Activated CD8-positive, alpha-beta memory T cell treated with anti-CD3 and anti-CD28 coated beads for 1 hour (primary cell): ENCODE measurements at places on chromosomes 1 and 21.

- no peak for DNase-seq
Measured at GRCh38 chr1:116453481-116453880, 80.4 kb downstream of the ATP1A1 start.

DNA sequence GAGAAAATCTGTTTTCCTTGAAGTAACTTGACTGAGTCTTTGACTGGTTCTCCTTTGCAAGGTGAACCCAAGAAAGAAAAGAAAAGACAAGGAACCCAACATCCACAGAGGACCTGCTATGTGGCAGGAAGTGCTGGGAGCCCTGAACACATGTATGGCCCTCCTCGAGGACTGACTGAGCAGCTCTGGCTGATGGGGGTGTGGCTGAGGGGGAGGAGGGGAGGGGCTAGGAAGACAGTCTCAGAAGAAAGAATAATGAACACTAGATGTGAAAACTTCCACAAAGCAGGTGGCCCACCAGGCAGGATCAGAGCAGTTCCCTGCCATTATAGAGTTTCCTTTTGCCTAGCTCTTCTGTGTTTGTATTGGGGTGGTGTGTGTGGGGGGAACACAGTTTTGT, 26.1 kb downstream of the NENF start:
- no peak for DNase-seq

- DNase-seq, result no peak
Measured at GRCh38 chr1:6258675-6259074, 2.2 kb downstream of the GPR153 start.

- DNase-seq, result no peak
Measured at GRCh38 chr1:20059847-20060246, 10.1 kb upstream of the PLA2G5 start.

DNA sequence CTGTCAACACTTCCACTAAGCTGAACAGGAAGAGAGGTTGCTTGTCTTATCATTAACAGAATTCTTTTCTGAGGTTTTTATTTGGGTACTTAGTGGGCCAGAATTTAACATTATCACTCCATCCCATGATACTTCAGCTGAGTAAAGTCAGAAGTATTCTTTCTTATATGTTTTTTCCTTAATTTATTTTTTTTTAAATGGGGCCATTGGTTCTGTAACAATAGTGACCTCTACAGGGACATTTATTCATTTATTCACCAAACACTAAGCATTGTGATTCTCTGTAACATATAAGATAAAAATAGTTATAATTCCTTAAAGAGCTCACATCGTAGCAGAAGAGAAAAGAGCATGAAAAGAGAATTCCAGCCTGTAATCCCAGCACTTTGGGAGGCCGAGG, 9.8 kb downstream of the GREM2 start:
- DNase-seq, result no peak

DNA sequence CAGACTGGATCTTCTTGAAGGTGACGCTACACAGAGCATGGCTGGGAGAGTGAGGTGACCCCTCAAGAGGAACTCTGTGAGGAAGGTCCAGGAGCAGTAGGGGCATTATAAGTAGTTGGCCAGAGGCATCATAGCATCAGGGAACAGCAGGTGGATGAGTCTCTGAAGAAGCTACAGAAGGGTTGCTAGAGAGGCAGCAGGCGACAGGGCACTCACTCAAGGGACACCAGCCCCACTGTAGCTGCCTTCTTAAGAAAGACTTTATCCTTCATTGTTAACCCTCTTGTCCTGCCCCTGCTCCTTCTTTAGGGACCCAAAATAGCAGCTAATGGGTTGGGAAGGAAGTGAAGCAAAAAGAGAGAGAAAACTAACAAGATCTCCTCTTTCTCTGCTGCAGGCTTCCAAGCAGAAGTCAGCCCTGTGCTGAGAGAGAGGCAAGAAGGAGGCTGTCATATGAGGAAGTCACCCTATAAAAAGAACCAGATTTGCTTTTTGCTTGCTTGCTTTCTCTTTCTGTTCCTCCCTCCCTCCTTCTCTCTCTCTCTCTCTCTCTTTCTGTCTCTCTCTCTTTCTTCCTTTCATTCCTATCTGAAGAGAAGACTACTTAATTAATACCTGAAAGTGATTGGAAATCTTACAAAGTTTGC, 7.7 kb upstream of the CD5L start:
- no peak for DNase-seq

DNA sequence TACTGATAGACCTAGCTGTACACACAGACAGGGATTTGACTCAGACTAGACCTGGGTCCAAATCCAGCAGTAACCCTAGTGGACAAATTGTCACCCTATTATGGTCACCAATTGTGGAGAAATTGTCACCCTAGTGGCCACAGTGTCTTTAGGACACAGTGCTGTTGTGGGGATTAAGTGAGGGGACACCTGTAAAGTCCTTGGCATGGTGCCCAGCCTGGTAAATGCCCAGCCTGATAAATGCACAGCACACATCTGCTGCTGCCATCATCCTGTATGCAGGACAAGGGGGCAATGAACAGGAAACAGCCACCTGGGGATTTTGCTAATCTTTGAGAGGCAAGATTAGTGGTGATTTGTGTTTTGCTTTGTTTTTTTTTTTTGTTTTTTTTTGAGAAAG, 2.3 kb downstream of the TMEM61 start:
- no peak for DNase-seq

DNA sequence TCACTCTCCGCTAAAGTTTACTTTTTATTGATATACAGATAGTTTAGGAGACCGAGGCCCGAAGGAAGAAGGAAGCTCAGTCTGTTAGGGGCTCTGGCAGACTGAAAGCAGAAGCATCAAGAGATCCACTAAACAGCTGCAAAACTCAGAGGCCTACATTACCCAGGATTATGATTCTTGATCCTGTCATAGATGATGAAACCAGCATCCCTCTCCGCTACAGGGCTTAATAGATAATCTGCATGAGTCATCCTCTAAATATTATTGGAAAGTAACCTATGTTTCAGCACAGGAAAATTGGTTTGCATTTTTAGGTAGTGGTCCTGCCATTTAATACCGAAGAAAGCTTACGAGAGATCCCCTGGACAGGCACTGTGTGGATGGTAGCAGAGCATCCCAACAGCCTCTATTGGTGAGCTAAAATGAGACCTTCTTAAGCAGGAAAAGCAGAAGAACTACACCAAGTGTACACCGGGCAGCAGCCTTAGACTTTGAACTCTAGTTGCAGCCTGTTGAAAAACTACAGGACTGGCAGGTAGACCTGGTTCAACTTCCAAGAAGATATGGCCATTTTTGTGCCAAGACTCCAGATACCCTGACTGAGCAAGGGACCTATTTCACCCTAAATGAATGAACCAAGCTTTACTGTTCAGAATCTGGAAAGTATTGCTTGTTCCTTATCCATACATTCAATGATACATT, 6.8 kb downstream of the CASQ2 start:
- no peak for DNase-seq

- no peak for DNase-seq
Measured at GRCh38 chr1:47024141-47024801, 802 bp downstream of the CYP4X1 start.

DNA sequence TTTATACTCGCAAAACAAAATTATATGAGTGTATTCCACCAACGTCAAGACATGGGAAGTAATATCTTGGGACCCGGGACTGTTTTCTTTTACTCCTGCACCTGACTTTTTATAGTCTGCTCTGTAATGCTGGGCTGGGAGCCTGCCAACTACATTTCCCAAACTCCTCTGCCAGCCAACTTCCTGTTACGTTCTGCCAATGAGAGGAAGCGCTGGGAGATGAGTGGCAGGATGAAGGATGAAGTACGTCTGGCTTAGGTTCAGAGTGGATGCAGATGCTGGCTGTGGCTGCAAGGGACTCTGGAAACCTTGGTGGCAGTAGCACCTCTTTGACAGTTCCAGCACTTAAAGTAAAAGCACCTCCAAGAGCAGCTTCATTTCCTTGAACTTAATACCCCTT, 59.6 kb downstream of the USP24 start:
- no peak for DNase-seq

DNA sequence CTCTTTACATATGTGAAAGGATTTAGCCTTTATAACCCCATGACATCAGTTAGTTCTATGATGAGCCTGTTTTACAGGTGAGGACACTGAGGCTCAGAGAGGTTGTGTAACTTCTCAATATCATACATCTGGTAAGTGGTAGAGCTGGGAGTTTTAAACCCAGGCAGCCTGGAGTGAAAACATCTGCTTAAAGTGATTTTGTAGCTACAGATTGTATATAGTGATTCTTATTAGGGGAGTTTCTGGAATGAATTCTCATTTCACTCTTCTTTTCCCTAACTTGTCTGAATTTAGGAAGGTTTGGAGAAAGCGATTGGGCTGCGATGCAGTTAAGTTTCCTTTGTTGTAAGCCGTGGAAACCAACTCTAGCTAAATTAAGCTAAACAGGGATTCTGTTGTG, 175.6 kb downstream of the CAMTA1 start:
- no peak for DNase-seq

- DNase-seq, result no peak
Measured at GRCh38 chr1:84653130-84653677, 37.1 kb downstream of the SSX2IP start.

DNA sequence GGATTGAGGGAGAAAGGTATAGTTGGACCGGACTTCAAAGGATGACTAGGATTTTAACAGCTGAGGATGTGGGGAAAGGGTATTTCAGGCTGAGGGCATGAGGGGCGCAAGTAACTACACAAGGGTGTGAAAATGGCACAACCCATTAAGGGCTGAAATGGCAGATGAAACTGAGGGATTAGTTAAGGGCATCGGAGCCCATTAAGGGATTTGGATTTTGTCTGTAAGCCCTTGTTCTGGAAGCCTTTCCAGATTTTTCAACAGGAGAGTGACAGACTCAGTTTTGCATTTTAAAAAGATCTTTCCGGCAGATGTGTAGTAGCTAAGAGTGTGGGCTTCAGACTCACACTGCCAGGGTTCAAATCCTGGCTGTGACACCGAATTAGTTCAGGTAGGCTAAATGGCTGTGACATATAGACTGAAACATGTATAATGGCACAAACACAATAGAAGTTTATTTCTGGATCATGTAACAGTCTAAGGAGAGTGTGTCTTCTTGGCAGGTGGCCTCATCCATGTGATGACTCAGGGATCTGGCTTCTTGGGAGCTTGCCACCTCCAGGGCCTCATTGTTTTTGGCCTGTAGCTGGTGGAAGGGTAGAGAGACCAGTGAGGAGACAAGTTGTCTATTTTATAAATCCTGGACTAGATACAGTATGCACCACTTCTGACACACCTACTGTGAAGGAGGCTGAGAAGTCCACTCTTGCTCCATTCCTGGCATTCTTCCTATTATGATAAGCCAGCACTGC, 49.6 kb downstream of the UBE2T start:
- no peak for DNase-seq

DNA sequence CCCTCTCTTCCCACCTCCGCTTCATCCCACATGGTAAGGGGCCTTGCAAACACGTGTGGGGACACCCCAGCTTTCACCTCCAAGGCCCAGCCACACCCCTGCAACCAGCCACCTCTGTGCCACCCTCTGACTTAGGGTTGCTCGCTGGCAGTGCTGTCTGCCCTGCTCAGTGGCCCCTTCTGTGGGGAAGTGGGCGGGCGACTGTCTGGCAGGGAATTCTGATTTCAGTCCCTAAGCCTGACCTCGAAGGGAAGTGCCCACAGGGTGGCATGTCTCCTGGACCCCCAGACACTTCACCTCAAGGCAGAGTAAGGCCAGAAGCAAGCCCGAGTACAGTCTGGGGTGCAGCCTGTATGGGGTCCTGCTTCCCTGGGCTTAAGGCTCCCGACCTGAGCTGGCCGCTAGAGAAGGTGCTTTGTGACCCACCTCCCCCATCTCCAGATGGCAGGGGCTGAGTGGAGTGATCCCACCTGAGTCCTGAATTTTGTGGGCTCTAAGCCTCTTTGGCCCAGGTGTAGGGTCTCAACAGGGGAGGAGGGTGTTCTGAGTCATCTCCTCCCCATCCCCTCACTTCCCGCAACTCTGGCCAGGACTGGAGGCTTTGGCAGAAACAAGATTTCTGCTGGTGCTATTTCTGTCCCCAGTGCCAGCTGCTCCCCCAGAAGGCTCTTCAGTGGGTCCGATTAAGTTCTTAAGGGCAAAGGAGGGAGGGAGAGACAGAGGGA, 7.0 kb downstream of the RD3 start:
- DNase-seq, result no peak

DNA sequence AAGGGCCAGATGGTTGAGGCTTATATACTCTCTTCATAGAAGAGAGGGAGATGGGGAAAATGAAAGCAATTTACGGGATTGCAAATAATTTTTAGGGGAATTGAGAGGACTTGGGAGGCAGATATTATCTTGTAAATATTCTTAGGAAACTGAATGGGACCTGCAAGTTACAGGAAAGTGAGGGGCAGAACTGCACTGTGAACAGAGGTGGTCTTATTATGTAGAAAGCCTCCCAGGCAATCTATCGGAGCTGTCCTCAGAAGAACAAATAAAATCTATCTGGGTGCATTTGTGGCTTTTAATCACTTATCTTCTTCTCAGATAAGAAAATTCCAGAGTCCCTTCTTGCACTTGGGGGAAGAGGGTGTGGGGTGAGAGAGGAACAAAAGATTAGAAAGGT, 223.5 kb downstream of the RHOU start:
- no peak for DNase-seq

DNA sequence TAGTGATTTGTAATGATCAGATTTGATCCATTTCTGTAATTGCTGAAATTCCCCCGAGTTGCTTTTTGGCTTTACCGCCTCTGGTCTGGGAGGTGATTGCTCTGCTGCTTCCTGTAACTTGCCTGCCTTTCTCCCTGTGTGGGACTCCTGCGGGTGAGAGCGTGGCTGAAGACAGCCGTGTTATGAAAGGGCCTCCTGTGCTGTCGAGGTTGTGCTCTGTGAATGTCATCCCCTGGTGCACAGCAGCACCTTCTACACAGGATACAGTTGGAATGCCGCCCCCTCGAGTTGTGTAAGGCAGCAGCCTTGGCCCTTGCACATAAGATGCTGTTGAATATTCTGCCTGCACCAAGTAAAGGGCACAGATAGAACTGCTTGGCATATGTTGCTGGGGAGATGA, 5.9 kb downstream of the SOD1 start:
- DNase-seq, result no peak

DNA sequence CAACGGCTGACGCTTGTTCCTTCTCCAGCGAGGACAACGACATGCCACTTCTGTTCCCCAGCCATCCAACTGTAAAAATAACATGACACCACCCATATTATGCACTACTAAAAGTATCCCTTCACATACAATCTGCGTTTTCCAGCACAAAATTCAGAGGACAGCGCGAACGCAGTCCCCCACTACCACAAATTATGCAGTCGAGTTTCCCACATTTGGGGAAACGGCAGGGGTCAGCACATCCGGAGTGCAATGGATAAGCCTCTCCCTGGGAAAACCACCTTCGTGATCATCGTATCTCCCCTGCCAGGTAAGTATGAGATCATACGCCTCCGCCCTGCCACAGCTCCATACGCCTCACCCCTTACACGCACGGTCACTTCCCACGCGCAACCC, 120.9 kb downstream of the PPIAL4G start:
- no peak for DNase-seq

DNA sequence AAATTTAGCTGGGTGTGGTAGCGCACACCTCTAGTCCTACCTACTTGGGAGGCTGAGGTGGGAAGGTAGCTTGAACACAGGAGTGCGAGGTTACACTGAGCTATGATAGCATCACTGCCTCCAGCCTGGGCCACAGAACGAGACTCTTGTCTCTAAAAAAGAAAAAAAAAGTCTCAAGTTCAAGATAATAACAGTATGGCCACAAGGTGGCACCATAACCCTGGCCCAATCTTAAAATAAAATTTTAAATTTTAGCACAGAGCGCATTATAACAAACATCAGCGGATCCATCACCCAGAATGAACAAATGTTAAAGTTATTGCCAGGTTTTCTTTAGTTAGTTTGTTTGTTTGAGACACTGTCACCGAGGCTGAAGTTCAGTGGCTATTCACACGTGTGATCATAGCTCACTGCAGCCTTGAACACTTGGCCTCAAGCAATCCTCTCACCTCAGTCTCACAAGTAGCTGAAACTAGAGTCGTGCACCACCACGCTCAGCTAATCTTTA, 2.9 kb upstream of the HTR6 start:
- no peak for DNase-seq
